ENCODE measurements at places on chromosomes 5 and 9. TPM values are rescaled to one million over a fixed set of nuclear protein-coding genes. Genes with fewer than 3 reads are reported as not detected.

Gene AGXT2
- not detected for total RNA-seq

Gene WDR38
- total RNA-seq = not detected

Gene B4GALT7
- 15.8 TPM for total RNA-seq

Gene TAF11L10
- not detected for total RNA-seq

Gene POLR3G
- total RNA-seq = 4.5 TPM

Gene LAMC3
- 3.0 TPM for total RNA-seq

Gene RLN2
- not detected for total RNA-seq

Gene LECT2
- not detected for total RNA-seq

Gene CATSPER3
- total RNA-seq = 1.2 TPM

Gene SLC2A6
- total RNA-seq = 17.2 TPM

Gene HACD4
- 0.94 TPM for total RNA-seq

Gene PDE6A
- total RNA-seq = not detected

Gene C9orf153
- total RNA-seq = 0.62 TPM

Gene TPM2
- 18.1 TPM for total RNA-seq

Gene SLC23A1
- total RNA-seq = not detected

Gene LMX1B
- not detected for total RNA-seq

Gene PCDHB14
- total RNA-seq = 13.4 TPM

Gene MFAP3
- total RNA-seq = 188 TPM

Gene ROPN1L
- 1.9 TPM for total RNA-seq

Gene SLC6A19
- not detected for total RNA-seq

Gene ADCY2
- 13.4 TPM for total RNA-seq

Gene SPATA6L
- 10.9 TPM for total RNA-seq

Gene RNF180
- 102 TPM for total RNA-seq

Gene MCIDAS
- total RNA-seq = not detected

Gene ACTBL2
- total RNA-seq = not detected

Gene ATP6V1G1
- total RNA-seq = 80.3 TPM

Gene SREK1
- total RNA-seq = 173 TPM

Gene PHYHD1
- 1.1 TPM for total RNA-seq

Gene ERAP2
- total RNA-seq = 10.9 TPM

Gene HABP4
- total RNA-seq = 10.5 TPM

Gene GDNF
- total RNA-seq = not detected

Gene SLC36A3
- not detected for total RNA-seq

Gene CFAP157
- total RNA-seq = 0.16 TPM

Gene ENTR1
- 20.1 TPM for total RNA-seq

Gene EIF4E1B
- not detected for total RNA-seq

Gene OBP2B
- not detected for total RNA-seq

Gene PITX1
- not detected for total RNA-seq

Gene PTGR1
- 10.6 TPM for total RNA-seq

Gene BBLN
- 32.6 TPM for total RNA-seq

Gene MCC
- 15.8 TPM for total RNA-seq

Gene TNFSF15
- total RNA-seq = 0.16 TPM

Gene SPAAR
- total RNA-seq = 0.31 TPM

Gene IFNA13
- total RNA-seq = not detected

Gene MVB12B
- 28.7 TPM for total RNA-seq

Gene SNAPC4
- 7.2 TPM for total RNA-seq

Gene KCNMB1
- total RNA-seq = 0.16 TPM

Gene CNTLN
- 16.5 TPM for total RNA-seq

Measured in occipital lobe (tissue), 3 donors.